CD8-positive, alpha-beta T cell (primary cell): ENCODE measurements at places on chromosomes 7 and 10.

DNA sequence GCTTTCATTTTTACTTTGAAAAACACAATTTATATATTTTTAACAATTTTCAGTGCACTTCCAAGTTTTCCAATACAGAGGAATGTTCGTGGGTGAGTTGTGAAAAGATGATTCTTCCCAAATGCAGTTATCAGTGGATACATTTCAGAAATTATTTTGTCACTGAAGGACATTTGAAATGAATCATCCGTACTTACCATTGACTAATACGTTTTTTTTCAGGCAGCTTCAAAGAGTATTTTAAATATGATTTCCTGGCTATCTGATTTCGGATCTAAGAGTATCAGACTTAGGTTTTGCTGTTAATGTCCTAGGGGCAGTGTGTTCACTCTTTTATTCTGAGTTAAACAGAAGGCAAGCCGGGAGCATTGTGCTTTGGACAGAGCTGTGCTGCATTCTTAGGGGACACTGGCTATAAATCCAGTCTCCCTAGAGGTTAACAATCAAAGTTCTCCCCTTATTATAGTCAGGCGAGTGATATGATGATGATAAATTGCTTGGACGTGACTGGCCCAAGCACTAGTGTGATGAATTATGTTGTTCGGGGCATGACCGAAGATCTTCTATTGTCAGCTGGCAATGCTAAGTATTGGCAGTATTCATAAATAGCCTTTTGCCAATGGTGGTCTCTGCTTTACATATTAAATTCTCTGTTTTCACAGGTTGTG, 4.5 kb downstream of the PTER start:
- no peak for DNase-seq

GRCh38 chr7:6171532-6172223, 100.7 kb downstream of the CYTH3 start:
- no peak for DNase-seq

GRCh38 chr10:128866551-128866950, 600.5 kb upstream of the MGMT start:
- no peak for DNase-seq

DNA sequence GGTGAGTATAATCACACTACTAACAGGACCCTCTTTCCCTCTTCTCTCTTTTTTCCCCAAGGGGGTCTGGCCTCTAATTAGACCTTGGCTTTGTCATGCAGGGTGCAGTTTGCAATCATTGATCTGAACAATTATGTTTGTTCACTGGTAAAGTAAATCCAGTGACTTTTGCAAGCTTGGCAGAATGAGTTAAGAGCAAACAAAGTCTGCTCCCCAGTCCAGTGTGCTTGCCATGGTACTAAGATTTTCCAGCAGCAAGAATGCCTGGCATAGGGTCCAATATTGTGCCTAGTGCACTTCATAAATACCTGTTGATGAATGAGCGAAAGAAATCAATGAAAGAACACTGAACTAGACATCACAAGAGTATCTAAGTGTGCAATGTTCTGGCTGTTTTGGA, 43.9 kb downstream of the PLXDC2 start:
- no peak for DNase-seq

GRCh38 chr10:44010873-44011602, 362.4 kb upstream of the ZNF32 start:
- no peak for DNase-seq

DNA sequence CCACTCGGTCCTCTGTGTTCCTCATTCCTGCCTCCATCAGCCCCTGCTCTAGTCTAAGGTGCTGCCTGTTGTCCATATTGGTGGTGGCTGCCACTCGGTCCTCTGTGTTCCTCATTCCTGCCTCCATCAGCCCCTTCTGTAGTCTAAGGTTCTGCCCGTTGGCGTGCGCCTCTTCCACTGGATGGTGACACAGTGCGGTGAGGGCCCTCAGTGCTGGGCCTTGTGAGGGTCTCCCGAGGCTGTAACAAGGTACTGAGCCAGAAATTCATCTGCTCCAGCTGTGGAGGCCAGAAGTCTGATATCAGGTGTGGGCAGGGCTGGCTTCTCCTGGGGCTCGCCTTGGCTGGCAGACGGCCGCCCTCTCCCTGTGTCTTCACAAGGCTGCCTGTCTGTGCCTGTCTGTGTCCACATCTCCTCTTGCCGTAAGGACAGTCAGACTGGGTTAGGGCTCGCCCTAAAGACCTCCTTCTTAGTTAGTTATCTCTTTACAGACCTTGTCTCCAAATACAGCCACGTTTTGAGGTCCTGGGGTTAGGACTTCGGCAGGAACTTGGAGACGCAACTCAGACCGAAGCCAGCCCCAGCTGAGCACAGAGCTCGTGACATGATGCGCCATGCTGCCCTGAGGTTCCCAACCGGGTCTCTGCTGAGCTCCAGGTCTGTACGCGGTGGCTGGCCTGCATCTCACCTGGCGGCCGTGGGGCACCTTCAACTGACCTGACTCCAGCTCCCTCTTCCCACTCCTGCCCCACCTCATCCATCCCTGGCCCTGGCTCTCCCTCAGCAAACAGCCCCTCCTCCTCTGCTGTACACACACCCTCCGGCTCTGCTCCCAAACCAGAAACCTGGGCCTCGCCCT, 181.4 kb upstream of the SHH start:
- no peak for DNase-seq

- no peak for DNase-seq
Measured at GRCh38 chr7:55105952-55106351, 87.1 kb downstream of the EGFR start.

GRCh38 chr7:4077980-4078379, 604.1 kb upstream of the FOXK1 start:
- no peak for DNase-seq

DNA sequence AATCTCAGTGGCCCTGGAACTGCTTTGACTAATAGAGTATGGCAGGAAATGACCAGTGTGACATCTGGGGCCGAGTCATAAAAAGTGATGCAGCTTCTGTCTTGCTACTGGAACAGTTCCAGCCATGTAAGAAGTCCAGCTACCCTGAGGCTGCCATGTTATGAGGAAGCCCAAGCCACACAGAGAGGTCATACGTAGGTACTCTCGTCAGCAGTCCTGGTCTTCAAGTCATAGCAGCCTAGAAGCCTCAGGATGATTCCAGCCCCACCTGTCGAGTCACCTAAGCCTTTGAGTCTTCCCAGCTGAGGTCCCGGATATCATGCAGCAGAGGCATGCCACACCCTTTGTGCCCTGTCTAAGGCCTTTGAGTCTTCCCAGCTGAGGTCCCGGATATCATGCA, 92.1 kb downstream of the PPP1R3C start:
- no peak for DNase-seq

- no peak for DNase-seq
Measured at GRCh38 chr7:4134631-4135030, 547.5 kb upstream of the FOXK1 start.

DNA sequence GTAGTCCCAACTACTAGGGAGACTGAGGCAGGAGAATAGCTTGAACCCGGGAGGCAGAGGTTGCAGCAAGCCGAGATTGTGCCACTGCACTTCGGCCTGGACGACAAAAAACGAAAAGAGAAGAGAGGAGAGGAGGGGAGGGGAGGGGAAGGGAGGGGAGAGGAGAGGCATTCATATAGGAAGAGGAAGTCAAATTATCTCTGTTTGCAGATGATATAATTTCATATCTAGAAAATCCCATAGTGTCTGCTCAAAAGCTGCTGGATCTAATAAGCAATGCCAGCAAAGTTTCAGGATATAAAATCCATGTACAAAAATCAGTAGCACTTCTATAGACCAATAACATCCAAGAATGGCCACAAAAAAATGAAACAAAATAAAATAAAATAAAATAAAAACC, 120.3 kb downstream of the LMBR1 start:
- no peak for DNase-seq

DNA sequence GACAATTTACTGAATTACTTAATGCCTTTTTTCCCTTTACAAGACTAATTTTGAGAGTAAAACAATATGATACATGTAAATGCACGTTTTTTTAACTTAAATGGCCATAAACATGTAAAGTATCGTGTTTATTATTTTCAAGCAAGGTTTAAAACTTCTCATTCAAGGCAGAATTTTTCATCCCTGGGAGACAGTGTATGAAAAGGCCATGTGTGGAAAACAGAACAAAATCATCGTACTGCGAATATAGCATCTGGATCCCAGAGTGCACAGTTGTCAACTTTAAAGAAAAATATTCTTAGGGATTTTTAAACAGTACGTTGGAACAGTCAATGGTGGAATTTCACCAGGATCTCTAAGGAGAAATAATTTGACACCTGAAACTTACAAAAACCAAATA, 1.1 kb upstream of the RAB11FIP2 start:
- no peak for DNase-seq

DNA sequence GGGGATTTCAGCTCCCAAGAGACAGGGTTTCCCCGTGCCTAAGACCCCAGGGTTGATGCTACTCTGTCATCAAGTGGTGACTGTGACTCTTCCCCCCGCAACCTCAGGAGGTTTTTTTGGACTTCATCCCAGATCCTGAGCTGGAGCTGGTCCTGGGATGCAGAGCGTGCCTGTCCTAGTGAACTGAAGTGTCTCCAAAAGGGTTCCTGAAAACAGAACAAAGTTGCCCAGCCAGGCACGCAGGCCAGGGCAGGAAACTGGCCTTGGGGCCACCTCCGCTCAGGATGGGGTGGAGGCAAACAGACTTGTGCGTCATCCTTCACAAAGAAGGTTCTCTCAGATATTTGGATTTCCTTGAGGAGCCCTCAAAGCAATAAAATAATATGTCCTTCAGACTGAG, 118.9 kb downstream of the ITIH5 start:
- DNase-seq: no peak

- DNase-seq: no peak
Measured at GRCh38 chr10:10774416-10774815, 243.3 kb upstream of the CELF2 start.

DNA sequence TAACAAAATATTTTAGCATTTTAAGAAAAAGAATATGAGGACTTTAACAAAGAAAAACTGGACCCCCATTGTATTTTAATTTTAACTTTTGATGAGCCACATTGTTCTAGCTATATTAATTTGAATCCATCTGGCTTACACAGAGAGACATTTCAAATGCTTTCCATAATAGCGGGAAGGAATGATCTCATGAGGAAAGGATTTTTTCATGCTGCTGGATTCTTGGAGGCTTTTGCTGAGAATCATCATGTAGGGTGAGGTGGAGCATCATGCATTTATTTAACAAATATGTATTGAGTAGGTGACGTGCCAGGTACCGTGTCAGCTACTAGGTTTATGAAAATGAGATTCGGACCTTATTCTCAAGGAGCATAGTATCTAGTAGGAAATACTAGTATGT, 1006.3 kb downstream of the SORCS1 start:
- DNase-seq: no peak

- DNase-seq: no peak
Measured at GRCh38 chr7:155805826-155806095, 6.5 kb downstream of the SHH start.

- no peak for DNase-seq
Measured at GRCh38 chr7:92982928-92983327, 134.9 kb downstream of the SAMD9 start.

DNA sequence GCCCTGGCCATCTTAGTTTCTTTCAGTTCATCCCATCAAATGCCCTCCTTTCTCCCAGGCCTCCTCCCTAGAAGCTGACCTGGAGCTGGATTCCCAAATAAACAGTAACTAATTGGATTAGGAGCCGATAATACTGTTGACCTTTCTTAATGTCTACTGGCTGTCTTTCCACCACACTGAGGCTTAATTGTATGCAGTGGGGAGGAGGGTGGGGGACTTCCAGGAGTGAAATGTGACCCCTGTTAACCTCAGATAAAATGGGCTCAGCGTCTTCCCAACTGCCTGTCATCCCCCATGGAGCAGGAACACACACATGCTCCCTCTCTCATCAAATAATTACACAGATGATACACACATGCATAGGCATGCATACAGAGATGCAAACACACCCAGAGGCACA, 53.7 kb upstream of the LBX1 start:
- no peak for DNase-seq

GRCh38 chr7:17300012-17300411, 1.6 kb downstream of the AHR start:
- no peak for DNase-seq

DNA sequence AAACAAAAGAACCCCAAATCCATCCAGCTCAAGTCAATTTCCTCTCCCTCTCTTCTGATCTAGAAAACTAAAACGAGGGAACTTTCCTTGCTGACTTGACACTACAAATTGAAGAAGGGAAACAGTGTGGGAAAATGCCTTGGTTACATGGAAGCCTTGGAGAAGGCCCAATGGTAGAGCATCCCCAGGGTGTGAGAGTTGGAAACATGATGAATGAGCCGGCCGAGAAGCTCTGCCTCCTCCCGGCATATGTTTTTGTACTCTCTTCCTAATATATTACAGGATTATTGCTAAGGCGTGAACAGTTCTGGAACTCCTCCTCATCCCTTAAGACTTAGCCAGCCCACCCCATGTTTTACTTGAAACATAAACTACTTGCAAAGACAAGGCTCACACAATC, 618.2 kb upstream of the MGMT start:
- no peak for DNase-seq

GRCh38 chr7:115410972-115411686, 489.2 kb downstream of the MDFIC start:
- DNase-seq: peak; percentile 44

DNA sequence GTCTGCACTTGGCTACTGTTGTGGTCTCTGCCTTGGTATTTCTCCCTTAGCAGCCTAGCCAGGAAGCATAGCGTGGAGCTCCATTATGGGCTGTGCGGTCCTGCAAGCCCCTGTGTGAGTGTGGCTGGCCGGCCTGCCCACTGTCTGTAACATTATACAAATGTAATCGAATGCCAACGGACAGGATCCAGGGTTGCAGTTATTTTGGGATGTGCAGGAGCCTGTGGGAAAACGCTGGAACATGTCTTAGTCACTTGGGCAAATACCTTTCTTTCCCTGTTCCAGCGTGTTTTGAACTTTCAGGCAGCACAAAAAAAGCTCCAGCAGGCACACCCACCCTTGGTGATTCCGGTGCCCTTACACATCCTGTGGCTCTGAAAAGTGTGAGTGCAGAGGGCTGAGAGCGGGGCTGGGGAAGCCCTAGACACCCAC, 29.5 kb downstream of the BAG3 start:
- DNase-seq: no peak

GRCh38 chr7:38206071-38206470, 28.0 kb downstream of the STARD3NL start:
- no peak for DNase-seq

GRCh38 chr7:51025668-51026067, 243.0 kb upstream of the GRB10 start:
- DNase-seq: no peak

DNA sequence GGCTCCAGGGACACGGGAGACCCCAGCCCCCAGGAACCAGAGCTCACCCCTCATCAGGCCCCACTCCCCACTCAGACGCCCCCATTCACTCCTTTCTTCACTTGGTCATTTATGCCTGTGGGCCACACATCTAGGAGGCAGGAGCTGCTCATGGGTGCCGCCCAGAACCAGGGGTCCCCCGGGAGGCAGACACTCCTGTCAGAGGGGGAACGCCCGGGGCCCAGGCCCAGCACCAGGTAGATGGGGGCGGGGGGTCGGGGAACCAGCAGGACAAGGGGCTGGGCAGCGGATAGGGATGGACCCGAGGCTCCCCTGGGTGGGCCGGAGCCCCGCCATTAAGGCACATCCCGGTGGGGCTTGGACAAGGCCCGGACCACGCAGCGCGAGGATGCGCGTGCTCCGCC, 11.8 kb downstream of the CALY start:
- DNase-seq: no peak
